ENCODE measurements at places on chromosomes 16 and 17.

DNA sequence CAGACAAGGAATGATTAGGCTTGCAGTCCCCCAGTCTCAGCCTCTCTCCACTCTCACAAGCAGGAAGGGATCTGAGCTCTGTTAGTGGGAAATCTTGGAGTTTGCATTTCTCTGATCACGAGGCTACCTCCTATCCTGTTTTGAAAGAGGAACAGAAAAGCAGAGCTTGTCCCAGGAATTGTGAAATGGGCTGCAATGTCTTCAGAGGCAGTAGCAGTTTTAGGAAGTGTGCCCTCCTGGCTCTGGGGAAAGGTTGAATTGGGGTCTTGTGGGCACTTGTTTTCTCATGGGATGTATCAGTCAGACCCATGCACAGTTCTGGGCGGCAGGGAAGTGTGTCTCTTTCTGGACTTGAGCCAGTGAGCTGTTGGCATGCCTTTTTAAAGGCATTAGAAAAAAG, 22.8 kb downstream of the NUP85 start:
- DNase-seq, result peak; percentile 73

GRCh38 chr17:70157151-70157550, 12.2 kb upstream of the KCNJ2 start:
- DNase-seq, result no peak

GRCh38 chr17:50292465-50292864, 18.2 kb downstream of the TMEM92 start:
- no peak for DNase-seq

GRCh38 chr16:46763147-46763546, 15.0 kb upstream of the MYLK3 start:
- DNase-seq, result no peak

GRCh38 chr17:30173649-30174048, 57.0 kb downstream of the NSRP1 start:
- no peak for DNase-seq

DNA sequence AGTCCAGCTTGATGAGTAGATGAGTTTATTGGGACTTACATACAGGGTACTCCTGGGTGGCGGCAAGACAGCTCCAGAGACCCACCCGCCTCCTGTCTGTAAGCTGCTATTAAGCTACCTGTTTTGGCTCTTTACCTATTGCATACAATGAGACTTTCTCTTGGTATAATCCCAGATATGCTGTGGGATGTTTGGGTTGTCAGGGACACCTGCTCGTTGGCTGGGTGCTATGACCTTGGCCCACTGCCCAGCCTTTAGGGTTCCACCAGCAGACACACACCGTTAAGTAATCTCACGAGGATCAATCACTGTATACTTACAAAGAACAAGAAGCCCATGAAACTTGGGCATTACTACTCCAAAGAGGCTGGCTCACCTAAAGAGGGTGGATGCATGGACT, 116.4 kb downstream of the NPIPB5 start:
- DNase-seq, result no peak

- DNase-seq, result no peak
Measured at GRCh38 chr17:62014526-62014925, 50.6 kb downstream of the MED13 start.

DNA sequence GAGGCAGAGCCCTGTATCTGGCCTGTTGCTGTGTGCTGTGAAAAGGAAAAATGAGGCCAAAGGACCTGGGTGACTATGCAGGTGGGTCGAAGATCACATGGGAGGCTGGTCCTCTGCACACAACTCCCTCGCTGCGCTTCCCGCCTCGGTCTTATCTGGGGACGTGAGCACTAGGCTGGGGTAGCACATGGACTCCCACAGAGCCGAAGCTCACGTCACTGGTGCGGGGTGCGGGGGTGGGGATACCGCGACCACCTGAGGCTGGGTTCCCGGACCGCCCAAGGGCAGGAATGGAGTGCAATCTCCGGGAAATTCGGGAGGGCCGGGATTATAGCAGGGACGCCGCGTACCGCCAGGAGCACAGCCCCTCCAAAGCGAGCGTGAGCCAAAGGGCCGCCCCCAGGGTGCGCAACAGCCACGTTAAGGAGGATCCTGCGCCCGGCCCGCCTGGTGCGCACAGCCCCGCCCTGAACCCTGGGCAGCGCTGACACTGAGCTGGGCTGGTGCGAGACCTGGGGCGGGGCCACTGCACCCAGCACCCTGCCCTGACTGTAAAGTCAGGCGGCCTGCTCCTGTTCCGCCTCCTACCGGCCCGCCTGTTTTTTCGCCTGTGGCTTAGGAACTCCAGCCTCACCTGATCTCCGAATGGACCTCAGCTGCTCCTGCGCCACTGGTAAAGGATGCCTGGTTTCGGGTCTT, 4.8 kb downstream of the MT1A start:
- no peak for DNase-seq

DNA sequence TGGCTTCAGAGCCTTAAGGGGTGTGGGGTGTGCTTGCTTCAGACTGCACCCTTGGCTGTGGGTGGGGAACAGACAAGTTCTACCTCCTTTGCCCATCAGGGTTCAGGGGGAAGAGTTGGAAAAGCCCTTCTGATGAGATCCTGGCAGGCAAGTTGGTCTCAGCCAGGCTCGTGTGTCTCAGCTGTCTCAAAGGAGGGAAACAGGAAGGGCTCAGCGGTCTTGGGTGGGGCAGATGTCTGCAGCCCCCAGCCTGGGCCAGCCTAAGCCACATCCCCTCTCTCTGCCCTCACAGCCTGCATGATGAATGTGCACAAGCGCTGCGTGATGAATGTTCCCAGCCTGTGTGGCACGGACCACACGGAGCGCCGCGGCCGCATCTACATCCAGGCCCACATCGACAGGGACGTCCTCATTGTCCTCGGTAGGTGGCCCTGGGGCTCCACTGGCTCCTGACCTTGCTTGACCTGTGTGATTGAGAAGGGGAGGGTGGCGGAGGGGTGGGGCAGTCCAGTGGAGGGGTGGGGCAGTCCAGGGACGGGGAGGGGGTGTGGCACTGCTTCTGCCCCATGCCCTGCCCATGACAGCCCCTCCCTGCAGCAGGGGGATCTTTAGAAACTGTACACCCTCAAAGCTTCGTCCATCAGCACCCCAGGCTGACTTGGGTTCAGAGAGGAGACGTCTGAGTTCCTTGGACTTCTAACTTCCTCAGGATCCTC, 199.5 kb downstream of the PRKCB start:
- no peak for DNase-seq

DNA sequence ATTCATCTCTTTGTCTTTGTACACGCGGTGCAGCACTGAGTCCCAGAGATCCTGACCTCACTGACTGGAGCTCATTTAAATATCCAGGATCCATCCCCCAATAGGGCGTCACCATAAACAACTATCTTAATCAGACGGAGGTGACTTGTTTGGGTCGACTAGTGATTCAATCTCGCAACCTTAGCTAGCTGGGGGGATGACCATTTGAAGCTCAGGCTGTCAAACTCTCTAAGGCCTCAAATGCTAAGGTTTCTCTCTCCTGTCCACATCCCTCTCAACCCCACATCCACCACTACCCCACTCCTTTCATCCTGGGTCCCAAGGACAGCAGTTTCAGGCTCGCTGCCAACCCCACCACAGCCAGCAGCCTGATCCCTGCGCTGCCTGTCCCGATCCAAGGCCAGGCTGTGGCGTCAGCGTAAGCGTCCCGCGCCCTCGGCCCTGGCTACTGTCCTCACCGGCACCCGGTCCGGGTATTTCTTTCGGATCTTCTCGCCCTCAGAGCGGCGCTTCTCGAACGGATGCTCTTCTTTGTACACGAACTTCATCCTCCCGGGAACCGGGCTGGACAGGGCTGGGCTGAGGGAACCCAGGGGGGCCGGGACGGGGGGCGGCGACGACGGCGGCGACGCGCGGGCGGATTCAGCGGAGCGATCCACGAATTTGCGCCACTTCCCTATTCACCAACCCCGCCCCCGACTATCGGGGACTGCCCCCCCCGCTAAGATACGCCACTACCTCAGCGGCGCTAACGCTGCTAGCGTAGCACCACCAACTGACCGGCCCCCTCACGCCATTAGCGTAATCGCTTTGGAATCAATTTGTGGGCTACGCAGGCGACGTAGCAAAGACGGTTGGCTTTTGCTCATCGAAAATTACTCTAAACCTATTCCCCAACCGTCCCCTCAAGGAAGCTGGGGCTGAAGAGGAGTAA, at the start of gene GABARAP:
GABARAP (minus strand) TSS at position 667 of the 934 bp plus-strand sequence; CDS start at position 548, 119 bp downstream.
- no peak for DNase-seq

- no peak for DNase-seq
Measured at GRCh38 chr17:69732272-69732918, 317.9 kb downstream of the MAP2K6 start.

DNA sequence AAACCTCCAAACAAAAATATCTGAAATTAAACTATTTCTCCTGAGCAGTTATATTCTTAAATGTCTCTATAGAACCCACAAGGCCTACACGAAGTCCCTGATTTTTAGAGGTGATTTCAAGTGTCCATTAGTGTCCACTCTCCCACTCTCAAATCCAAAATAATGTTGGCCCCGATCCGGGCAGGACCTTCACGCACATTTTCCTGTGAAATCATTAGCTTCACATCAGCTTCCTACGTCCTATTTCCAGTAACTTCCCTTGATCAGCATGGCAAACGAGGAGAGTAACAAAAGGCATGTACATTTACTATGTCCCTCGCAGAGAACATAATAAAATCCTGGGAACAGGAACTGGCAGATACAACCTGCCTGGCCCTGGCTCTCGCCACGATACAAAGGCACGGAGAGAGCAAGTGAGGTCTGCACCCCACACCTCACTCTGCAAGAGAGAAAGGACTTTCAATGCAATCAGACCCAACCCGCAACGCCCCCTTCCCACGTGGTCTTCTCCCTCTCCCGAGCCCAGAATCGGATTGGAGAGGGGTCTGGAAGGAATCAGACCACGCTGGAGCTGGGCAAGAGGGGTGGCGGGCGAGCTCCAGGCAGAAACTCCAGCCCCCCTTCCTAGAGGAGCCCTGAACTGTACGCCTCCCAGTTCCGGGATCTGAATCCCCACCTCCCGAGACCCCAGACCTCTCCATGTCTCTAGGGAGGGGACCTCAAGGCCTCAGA, 17.5 kb upstream of the C17orf78 start:
- no peak for DNase-seq

- DNase-seq, result no peak
Measured at GRCh38 chr16:73015612-73016487, 32.1 kb downstream of the ZFHX3 start.

GRCh38 chr16:74745109-74745615, 29.5 kb downstream of the FA2H start:
- no peak for DNase-seq

DNA sequence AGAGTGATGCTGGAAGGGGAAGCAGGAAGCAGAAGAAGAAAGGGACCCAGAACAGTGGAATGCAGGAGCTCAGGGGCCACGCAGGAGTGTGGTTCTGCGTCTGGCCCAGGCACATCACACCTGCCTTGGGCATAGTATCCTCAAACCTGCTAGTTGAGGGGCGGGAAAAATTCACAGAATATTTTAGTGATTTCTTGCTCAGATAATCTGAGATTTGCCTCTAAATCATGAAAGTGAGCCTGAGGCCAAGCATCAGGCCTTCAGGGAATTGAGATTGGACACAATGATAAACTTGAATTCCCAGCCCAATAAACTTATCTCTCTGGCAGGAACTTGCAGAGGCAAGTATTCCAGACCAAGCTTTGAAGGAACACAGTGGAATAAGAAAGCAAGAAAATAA, 48.5 kb upstream of the CCL2 start:
- no peak for DNase-seq

DNA sequence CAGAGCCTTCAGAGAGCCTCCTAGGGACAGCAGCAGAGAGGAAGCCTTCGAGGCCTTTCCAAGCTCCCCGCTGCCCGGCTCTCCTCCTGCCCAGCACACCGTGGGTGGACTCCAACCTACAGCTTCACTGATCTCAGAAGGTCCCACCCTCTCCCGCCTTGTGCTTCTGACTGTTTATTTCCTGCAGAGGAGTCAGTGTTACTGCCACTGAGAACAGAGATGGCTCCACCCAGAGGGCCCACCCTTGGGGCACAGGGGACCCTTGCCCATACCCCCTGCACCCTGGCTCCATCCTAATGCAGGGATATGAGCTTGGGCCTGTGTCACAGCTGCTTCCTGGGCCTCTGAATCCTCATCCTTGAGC, 52.8 kb upstream of the TOB1 start:
- no peak for DNase-seq

DNA sequence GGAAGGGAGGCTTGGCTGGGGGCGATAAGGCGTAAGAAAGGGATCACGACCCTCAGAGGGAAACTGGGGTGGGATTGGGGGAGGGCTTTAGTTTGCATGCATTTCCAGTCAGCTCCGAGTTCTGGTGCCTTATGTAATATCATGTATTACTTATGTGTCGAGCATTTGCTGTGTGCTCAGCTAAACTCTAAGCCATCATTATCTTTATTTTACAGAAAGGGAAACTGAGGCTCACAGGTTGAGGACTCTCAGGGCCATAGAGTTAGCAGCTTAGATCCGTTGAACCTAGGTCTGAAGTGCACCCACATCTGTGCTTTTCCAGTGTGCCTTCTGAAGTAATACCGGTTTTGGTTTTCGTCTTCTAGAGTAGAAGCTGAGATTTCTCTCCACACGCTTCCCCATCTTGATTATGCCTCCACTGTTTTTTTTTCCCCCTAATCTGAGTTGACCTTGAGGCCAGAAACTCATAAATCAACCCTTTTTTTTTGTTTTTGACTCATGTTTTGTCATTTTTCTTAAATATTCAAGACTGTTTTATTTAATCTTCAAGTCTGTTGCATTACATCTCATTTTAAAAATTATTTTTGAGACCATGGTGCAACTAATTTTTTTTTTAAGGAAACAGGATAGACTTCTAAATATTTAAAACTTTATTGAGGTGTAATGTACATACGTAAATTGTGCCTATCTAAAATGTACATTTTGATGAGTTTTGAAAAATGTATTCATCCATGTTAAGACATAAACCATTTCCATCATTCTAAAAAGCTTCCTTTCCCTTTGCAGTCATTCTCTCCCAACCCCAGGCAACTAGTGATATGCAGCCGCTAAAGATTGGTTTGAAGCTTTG, 741 bp downstream of the CYB5B start:
- DNase-seq, result no peak

DNA sequence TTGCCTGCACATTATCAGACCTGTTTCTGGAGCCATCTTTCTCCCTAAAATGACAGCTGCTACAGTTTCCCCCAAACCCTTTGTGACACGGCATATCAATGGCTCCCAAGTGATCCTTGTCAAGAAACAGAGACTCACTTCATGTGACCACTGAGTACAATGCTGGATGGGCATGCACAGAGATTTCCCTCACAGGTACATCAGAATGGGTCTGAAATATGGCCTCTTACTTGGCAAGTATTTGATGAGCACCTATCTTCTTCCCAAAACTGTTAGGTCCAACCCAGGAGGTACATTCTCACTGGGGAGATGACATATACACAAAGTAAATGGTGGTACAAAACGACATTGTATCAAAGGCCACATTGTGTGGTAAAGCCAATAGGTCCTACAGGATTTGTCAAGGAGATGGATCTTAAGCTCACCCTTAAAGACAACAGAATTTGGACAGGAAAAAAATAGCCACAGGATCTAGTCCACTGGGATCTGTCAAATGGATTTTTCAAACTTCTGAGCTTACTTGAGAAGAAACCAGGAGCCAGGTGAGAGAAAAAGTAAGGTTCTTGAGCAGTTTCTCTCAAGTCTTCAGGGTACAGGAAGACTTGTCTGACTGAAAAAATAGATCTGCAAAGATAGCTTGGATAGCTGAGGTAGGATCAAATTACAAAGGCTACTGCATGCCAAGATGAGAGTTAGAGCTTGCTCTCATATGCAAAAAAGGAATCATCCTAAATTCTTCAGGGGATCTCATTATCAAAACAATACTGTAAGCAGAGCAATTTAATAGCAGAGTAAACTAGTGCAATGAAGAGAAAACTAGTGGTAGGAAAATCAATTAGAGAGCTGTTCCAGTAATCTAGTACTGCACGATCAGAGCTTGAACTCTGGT, 28.8 kb downstream of the RNF43 start:
- DNase-seq, result no peak
